ENCODE measurements at places on chromosomes 11 and 22.

- DNase-seq = peak; percentile 16
Measured at GRCh38 chr11:5608808-5609207, 12.4 kb downstream of the TRIM6 start.

DNA sequence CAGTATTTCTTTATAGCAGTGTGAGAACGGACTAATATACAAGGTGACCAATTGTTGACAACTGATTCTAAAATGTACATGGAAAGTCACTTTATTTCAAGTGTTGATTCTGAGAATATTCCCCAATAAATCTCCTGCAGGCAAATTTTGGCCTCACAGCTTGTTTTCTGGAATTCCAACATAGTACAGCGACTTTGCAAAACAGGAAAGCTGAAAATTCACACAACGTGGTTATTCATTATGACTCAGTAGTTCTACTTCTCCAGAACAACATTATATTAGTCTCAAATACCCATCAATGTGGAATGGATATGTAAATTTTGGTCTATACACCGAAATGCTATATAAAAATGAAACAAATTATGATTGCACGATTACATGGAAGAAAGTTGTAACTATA, 22.5 kb upstream of the OR5AN1 start:
- DNase-seq = no peak

- DNase-seq = peak; percentile 79
Measured at GRCh38 chr11:123316003-123316402, 114.1 kb upstream of the GRAMD1B start.

DNA sequence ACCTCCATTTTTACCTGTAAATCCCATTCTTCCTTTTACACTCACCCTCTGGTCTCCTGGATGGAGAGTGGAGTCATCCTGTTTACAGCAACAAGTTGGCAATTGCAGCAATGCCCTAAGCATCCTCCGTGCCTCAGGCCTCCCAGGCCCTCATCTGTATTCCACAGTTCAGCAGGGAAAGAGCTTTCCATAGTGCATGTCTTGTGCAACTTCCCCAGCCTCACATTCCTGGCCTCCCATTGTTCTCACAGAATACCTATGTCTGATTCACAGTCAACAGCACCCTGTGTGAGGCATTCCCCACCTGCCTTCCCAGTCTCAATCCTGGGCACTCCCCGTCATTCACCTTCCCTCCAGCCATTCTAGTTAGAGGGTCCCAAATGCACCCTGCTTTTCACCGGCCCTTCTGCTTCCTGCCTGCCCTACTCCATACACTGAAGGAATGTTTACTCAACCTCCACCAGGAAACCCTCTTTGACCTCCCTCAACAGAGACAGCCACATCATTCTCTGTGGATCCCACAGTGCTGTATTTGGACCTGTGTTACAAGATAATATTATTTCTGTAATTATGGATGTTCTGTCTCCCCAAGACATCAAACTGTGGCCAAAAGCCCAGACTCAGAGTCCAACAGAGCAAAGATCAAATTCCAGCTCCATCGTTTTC, 405.7 kb downstream of the BUD13 start:
- no peak for DNase-seq

GRCh38 chr11:101436511-101437142, 147.2 kb downstream of the TRPC6 start:
- DNase-seq = peak; percentile 49

DNA sequence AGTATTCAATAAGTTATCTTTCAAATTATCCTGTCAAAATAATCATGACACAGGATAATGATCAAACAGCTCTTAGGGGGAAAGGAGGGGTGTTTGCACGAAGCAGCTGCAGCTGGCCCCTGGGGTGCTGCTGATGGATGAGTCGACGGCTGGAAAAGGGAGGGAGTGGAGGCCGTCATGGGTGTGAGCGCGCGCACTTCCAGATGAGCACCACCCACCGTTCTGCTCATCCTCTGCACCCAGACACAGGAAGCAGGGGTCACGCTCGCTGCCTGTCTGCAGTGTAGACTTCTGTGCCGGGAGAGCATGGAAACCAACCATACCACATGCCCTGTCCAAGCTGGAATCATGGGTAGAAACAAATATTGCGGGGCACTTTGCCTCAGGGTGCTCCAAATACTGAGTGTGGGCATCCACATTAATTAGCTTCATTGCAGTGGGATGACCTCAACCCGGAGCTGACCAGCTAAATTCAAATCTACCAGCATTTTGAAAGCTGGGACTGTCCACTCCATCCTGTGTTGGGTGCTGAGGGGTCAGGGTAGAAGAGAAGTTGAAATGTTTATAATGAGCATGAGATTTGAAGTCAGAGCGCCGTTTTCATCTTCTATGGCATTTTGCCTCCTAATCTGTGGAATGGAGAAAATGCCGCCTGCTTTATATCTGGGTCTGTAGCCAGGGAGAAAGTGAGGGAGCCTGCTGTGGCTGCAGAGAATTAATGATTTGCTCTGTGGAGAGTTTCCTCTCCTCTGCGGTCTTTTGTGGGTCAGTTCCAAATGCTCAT, 802.4 kb downstream of the TBC1D22A start:
- no peak for DNase-seq

DNA sequence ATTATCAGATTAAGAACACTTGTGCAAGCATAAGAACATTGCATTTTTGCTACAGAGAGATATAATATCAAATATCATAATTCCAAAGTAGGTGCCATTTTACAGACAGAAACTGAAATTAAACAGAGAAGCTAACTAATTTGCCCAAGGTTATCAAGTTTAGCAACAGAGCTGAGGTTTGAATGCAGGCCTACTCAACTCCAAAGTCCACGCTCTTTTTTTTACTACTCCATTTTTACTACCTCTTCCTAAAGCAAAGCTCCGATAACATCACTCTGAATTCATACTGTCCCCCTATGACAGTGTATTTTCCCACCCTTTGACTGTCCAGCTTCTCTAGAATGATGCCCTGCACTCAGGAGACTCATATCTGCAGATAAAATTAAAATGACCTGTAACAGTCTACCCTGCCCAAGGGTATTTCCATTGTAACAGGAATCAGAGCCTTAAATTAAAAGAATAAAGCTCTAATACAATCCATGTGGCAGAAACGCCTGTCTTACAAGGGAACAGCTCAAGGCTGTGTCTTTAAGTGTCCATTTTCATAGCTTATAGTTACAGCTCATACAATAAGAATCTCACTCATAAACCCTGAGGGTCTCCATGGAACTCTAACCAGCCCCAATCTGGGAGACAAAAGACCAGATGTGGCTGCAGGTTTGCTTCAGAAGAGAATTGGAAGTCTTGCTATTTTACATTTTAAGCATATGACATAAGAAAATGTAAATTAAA, 36.8 kb downstream of the ALG9 start:
- no peak for DNase-seq

GRCh38 chr11:134734141-134734845, 322.3 kb upstream of the B3GAT1 start:
- no peak for DNase-seq

DNA sequence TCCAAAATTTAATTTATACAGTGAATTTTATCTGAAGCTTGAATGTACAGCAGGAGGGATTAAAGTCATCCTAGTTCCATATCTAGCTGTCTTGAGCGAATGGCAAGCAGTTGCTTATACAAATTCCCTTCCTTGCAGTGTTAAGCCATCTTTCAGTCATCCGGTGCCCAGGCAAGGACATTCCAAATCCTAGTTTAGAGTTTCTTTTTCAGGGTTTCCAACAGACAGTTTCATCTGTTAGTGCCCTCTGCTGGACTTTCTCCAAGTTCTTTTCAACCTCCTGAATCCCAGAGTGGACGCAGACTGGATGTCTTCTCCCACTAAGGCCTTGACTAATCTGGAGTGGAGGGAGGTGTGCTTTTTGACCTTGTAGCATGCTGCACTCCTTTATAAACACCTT, 45.4 kb downstream of the GRAMD1B start:
- DNase-seq = peak; percentile 57

GRCh38 chr22:41333806-41334205, 32.5 kb downstream of the ZC3H7B start:
- no peak for DNase-seq

DNA sequence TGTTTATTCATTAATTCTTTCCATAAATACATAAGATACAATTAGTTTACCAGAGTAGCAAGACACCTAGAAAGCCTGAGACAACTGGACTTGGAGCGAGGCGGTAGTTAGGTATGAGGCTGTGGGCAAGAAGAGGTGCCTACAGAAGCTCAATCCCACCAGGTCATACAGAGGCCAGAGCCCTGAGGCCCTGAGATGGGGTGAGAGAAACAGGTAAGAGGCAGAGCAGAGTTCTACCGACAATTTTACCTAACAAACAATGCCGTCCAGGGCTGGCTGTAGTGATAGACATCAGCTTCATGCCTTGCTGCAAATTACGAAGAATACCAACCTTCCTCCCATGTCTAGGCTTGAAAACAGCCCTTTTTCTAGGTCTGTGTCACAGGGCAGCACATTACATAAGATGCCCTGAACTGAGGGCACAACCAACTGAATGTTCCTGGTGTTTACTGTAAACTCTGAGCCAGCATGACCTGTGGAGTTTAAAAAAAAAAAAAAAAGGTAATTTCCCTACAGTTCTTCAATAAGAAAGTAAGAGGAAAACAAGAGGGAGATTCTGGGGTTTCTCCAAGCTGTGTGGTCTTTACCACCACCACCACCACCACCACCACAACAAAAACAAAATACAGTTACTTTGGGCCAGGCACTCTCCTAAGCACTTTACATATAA, 105.8 kb downstream of the GAB2 start:
- DNase-seq = no peak

- peak; percentile 61 for DNase-seq
Measured at GRCh38 chr22:50656122-50657070, 16.2 kb upstream of the SHANK3 start.

DNA sequence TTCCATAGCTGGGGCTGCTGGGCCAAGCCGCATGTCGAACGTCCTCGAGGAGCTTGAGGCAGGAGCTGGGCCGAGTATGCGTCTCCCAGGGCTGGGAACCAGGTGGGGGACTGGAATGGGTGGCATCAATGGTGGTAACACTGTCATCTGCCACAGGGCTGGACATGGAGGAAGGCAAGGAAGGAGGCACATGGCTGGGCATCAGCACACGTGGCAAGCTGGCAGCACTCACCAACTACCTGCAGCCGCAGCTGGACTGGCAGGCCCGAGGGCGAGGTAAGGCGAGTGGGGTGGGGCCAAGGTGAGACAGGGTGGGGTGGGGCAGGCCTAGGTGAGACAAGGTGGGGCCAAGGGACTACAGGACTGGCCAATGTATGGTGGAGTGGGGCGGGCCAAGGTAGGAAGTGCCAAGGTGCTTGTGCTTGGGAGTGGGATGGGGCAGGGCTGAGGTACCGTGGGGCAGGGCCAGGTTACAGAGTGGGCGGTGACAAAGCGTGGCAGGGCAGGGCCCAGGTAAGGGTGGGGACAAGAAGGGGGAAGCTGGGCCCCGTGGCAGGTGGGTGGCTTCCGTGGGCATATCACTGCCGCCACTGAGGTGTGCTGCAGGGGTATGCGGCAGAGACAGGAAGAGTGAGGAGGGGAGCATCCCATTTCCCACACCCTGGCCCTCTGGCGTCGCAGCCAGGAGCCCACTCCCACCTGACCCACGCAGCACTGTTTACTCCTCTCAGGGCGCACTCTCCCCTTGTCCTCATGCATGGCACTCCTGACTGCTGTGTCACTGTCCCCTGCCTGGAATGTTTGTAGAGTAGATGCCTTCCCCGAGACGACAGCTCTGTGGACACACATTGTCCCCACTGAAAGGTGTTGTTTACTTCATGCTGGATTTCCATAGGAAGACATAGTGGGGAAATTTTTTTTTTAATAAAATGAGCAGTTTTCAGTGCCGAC, 27.5 kb upstream of the DGCR8 start:
- DNase-seq = no peak

DNA sequence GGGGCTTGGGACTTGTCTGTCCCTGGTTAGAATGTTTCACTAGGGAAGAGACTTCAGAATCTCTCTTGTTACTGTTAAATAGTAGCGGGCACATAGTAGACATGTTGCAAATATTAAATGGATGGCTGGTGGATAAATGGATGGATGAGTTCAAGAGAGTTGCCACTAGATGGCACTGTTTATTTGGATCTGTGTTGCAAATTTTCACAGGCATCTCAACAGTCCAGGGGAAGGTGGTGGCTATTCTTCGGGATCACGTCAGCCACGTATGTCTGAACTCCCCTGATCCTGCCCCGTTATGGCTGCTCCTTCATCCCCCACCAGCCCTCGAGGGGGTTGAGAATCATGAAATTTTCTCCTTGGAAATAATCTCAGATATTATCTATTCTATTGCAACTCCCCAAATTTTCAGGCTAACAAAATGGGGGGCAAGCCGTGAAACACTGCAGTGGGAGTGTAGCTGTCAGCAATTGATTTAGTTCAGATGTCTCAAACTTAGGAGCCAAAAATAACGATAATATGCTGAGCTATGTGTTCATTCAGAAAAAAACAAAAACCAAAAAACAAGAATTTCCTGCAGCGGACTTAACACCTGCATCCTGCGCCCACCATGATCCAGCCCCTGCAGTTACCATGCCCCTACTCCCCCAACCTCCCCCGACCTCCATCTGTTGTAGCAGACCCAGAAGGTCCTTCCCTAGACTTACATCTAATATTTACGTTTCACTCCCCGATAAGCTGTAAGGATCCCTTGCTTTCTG, 29.1 kb upstream of the BIRC3 start:
- DNase-seq = peak; percentile 82

DNA sequence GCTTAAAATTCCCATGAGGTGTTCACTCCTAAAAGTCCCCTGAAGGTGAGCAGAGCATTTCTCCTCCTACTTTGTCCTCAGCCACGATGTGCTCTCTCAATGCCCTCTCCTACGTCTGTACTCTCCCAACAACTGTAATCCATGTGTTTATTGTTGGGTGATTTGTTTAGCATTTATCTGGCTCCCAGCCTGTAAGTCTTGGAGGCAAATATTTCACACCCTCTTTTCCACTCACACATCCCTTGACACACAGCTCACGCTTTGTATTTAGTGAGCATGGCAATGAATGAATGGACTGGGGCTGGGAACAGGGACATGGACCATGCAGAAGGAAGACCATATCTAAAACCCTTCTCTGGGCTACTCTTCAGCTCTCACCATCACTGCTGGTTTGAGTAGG, 22.6 kb downstream of the HTR3A start:
- no peak for DNase-seq

DNA sequence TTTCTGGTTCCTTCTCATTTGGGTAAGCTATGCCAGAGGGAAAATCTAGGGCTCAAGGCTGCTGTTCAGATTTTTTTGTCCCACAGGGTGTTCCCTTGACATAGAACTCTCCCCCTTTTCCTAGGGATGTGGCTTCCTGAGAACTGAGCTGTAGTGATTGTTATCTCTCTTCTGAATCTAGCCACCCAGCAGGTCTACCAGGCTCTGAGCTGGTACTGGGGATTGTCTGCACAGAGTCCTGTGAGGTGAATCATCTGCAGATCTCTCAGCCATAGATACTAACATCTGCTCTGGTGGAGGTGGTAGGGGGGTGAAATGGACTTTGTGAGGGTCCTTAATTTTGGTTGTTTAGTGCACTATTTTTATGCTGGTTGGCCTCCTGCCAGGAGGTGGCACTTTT, 167.3 kb upstream of the PGR start:
- DNase-seq = no peak

GRCh38 chr22:27407369-27407985, 394.1 kb downstream of the MN1 start:
- no peak for DNase-seq

- DNase-seq = peak; percentile 72
Measured at GRCh38 chr22:45101515-45102227, 62.1 kb upstream of the NUP50 start.

- no peak for DNase-seq
Measured at GRCh38 chr11:64772303-64773018, 5.9 kb downstream of the SF1 start.

- peak; percentile 31 for DNase-seq
Measured at GRCh38 chr11:77617892-77618291, 19.7 kb downstream of the CLNS1A start.

GRCh38 chr22:19615867-19616581, 91.8 kb upstream of the CLDN5 start:
- no peak for DNase-seq

All from IMR-90 (cell line).